ENCODE measurements at places on chromosomes 7 and 10. TPM values are rescaled to one million over a fixed set of nuclear protein-coding genes. Genes with fewer than 3 reads are reported as not detected.

The CALCR gene
- total RNA-seq: not detected

The DNAJB12 gene
- 16.1 TPM for total RNA-seq

The PON3 gene
- total RNA-seq: not detected

The EBLN1 gene
- total RNA-seq: not detected

The NACAD gene
- 0.39 TPM for total RNA-seq

The ODAD2 gene
- total RNA-seq: 9.7 TPM

The IGF2BP3 gene
- 242 TPM for total RNA-seq

The CFAP69 gene
- 4.8 TPM for total RNA-seq

DNA sequence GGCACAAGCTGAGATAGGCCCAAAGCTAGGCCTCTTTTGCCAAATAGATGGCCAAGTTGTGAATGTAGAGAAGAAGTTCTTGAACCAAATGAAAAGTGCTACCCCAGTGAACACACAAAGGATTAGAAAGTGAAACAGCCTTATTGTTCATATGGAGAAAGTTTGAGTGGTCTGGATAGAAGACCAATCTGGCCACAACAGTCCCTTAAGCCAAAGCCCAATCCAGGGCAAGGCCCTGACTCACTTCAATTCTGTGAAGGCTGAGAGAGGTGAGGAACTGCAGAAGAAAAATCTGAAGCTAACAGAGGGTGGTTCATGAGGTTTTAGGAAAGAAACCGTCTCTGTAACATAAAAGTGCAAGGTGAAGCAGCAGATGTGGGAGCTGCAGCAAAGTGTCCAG lies 18.7 kb upstream of the ATP6V0A4 start:
- no peak for DNase-seq
- H3K4me1 ChIP-seq: no peaks in the 10 kb centered on the region
- H3K36me3 ChIP-seq: no peaks in the 10 kb centered on the region
- H3K4me3 ChIP-seq: no peak overlapping the region
- no peak overlapping the region for H3K27ac ChIP-seq

DNA sequence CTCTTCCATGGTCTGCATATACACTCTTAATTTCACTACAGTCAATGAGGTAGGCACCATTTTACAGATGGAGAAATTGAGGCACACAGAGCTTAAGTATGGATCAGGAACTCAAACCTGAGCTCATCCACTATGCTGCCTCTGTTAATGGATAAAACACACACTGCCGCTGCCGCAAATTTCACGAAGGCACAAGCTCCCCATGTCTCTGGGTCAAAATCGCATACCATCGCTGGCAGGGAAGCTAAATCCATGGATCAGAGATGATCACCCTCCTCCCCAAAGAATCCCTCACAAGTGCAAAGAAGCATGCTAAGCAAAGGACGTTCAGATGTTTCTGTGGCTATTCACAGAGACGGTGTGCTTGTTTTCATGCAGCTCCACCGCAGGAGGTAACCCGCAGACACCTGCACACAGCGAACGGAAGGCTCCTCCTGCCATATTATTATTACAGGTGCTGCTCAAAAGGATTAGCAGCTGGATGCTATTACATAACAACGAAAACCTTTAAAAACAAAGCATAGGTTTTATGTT lies 109.3 kb downstream of the UBE2H start:
- no peaks in the 10 kb centered on the region for H3K27me3 ChIP-seq
- no peak overlapping the region for H3K4me3 ChIP-seq
- no peaks in the 10 kb centered on the region for H3K36me3 ChIP-seq
- H3K4me1 ChIP-seq: peaks cover 27% of the 10 kb centered on the region
- no peak overlapping the region for H3K27ac ChIP-seq

DNA sequence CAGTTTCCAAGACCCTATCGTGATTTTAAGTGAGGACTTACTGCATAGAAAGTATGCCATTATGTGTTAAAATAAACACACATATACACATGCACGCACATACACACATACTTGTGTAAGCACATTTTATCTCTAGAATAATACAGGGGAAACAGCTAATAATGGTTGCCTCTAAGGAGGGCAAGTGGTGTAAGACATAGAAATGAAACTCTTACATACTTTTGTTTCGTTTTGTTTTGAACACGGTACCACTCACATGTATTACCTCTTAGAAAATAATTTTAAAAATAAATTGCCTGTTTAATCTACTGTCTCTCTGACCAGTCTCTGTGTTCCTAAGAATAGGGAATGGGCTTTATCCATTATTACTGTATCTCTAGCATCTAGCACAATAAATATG lies 49.2 kb downstream of the HERPUD2 start:
- no peak for DNase-seq
- H3K36me3 ChIP-seq: no peaks in the 10 kb centered on the region
- H3K27me3 ChIP-seq: no peaks in the 10 kb centered on the region
- H3K27ac ChIP-seq: peak overlapping the region; percentile 61
- peaks cover 46% of the 10 kb centered on the region for H3K4me1 ChIP-seq

DNA sequence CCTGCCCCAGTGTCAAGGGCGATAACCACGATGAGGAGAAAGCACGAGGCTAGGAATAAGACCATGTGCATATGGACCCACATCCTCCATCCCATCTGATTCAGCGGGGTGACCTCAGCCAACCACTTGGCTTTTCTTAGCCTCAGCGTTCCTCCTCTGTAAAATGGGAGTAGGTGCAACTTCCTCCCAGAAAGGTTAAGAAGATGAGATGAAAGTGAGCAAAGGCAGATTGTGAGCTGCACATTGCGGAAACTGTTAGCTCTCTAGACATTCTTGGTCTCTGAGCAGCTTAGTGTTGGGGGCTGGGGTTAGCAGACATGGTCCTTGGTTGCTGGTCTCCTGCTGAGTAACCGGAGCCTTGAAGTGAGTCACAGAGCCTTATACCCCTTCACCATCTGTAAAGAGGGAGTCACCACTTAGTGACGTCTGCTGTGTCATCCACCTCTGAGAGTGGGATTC lies 497.3 kb upstream of the GALNT17 start:
- H3K4me1 ChIP-seq: peaks cover 42% of the 10 kb centered on the region
- H3K27me3 ChIP-seq: no peaks in the 10 kb centered on the region
- no peak overlapping the region for H3K27ac ChIP-seq
- no peak overlapping the region for H3K4me3 ChIP-seq

GRCh38 chr10:58651040-58651439 lies 138.4 kb downstream of the BICC1 start:
- H3K4me3 ChIP-seq: no peak overlapping the region
- H3K4me1 ChIP-seq: no peaks in the 10 kb centered on the region
- no peaks in the 10 kb centered on the region for H3K36me3 ChIP-seq
- H3K27ac ChIP-seq: no peak overlapping the region
- no peaks in the 10 kb centered on the region for H3K27me3 ChIP-seq

DNA sequence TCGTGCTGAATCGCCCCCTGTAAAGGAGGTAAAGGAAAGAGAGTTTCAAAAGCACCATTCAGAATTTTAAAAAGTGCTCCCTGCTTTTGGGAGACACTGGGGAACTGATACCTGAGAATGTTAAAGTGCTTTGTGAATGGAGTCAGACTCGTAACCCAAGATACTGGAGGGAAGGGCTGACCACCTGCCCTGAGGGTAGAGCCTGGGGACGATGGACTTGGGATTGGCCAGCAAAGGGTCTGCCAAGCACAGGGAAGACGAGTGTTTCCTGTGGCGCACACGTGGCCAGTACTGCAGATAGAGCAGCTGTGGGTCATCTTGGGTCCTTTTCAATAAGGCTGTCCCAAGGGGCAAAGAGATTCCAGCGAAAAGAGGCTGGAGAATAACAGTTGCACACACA lies 1284.1 kb upstream of the AUTS2 start:
- DNase-seq: no peak
- H3K4me1 ChIP-seq: no peaks in the 10 kb centered on the region
- H3K4me3 ChIP-seq: no peak overlapping the region
- H3K36me3 ChIP-seq: no peaks in the 10 kb centered on the region

DNA sequence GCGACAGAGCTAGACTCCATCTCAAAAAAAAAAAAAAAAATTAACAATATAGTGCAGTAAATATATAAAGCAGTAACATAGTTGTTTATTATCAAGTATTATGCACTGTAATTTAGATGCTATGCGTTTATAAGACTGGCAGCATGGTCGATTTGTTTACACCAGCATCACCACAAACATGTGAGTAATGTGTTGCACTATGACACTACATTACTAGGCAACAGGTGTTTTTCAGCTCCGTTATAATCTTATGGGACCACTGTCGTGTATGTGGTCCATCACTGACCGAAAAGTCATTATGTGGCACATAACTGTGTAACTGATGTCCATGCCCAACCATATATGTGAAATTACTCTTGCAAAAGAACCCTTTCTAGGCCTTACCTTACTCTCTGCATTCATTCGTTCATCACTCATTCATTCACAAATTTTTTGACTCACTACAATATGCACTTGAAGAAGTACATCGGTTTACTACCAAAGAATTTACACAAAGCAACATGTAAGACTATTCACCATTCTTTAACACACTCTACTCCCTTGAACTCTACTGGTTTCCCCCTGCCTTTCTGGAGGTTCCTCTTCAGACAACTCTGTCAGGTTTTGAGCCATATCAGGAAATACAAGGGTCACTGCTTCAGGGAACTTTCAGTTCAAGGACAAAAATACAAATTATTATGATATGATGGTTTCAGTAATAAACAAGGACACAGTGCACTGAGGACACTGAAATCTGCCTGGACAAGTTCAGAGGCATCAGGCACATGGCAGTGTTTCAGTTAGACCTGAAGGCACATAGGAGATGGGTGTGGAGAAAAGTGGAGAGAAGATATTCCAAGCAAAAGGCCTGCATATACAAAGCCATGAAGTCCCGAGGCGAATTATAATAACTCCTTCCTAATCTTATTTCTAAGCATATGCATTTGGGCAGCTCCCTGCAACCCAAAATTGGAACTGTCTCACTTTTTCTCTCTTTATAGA lies 17.4 kb downstream of the ITGB1 start:
- H3K36me3 ChIP-seq: no peaks in the 10 kb centered on the region
- H3K4me1 ChIP-seq: peaks cover 33% of the 10 kb centered on the region
- no peaks in the 10 kb centered on the region for H3K27me3 ChIP-seq
- no peak for DNase-seq

DNA sequence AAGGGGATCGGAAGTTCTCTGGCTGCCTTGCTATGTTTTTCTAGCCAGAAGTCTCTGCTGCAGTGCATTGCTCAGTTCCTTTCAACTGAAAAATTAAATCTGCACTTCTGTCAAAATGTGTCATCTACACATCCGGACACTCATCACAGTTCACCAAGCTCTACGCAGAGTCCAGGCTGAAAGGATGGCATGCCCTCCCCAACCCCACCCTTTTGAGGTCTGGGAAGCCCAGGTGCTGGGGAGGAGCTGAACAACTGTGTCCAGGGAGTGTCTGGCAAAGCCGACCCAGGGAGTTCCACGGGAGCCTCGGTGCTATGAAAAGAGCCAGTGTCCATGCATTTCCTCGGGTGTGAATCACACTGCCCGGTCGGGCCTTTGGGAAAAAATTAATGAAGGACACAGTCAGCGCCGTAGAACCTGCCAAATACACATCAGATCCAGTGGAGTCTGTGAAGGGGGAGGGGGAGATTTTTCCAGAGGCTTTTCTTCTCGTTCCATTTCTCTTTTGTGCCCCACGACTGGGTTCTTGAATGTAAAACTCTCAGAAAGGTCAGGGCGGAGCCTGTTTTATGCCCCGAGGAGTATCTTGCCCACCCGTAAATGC lies 757 bp upstream of the PALS2 start:
- H3K36me3 ChIP-seq: no peaks in the 10 kb centered on the region

GRCh38 chr10:79137826-79138225 lies 69.1 kb downstream of the ZMIZ1 start:
- no peak overlapping the region for H3K4me3 ChIP-seq
- H3K4me1 ChIP-seq: peaks cover 42% of the 10 kb centered on the region
- H3K27me3 ChIP-seq: no peaks in the 10 kb centered on the region

DNA sequence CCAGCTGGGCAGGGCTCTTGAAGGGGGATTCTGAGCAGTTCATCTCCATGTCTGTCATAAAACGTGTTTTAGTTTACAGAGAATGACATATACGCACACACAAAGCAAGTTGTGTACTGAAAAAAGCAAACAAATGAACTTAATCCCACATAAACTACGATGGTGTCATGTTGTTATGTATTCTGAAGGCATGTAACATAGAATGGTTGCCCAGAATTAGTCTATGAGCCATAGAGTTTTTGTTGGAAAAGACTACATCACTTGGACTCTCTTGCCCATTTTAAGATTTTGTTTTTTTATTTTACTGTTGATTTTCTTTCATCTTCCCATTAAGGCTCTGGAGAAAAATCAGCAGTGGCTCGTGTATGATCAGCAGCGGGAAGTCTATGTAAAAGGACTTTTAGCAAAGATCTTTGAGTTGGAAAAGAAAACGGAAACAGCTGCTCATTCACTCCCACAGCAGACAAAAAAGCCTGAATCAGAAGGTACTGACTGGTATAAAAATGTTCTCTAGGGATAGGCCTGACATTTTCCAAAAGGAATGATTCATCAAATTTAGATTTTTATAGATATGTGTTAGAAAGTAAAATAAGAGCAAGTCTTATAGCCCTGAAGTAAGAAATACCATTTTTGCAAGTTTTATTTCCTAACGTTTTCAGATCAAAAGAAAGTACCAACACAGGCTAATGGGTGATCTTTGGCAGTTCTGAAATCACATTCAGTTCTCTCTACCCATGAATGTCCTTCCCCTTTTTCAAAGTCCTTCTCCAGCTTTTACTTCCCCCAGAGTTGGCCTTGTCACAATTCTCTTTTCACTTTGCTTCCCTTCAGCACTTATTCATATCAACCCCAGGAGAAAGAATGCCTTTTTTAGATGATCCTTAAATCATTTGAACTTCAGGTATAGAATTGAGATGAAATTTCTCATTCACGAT lies 18.9 kb downstream of the CEP55 start:
- H3K36me3 ChIP-seq: peaks cover 33% of the 10 kb centered on the region
- H3K27me3 ChIP-seq: no peaks in the 10 kb centered on the region
- DNase-seq: no peak
- no peaks in the 10 kb centered on the region for H3K4me1 ChIP-seq
- no peak overlapping the region for H3K4me3 ChIP-seq
- no peak overlapping the region for H3K27ac ChIP-seq

DNA sequence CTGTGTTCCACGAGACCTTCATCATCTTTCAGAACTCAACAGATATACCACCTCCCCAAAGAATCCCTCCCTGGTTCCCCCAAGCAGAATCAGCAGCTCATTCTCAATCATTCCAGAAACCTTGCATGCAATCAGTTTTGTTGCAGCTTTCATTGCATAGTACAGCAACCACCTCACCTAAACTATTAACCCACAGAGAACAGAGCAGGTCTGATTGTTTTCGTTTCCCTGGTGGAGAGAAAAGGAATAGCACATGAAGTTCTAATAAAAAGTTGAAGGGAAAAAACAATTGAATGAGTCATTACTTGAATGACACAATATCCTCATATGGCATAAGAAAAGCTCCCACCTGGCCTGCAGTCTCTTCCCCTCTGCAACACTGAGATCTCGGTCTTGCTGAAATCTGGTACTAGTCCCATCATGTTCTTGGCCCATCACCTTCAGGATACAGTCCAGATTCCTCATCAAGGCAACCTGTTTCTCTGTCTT lies 147.1 kb upstream of the GDF10 start:
- no peak overlapping the region for H3K27ac ChIP-seq
- no peaks in the 10 kb centered on the region for H3K36me3 ChIP-seq
- no peaks in the 10 kb centered on the region for H3K4me1 ChIP-seq
- H3K27me3 ChIP-seq: no peaks in the 10 kb centered on the region
- no peak overlapping the region for H3K4me3 ChIP-seq
- no peak for DNase-seq

GRCh38 chr10:30857803-30858202 lies 173.9 kb downstream of the ZNF438 start:
- no peaks in the 10 kb centered on the region for H3K36me3 ChIP-seq
- DNase-seq: no peak
- peaks cover 8% of the 10 kb centered on the region for H3K4me1 ChIP-seq
- H3K4me3 ChIP-seq: no peak overlapping the region
- H3K27me3 ChIP-seq: no peaks in the 10 kb centered on the region
- H3K27ac ChIP-seq: no peak overlapping the region

GRCh38 chr7:42407021-42407710 lies 170.2 kb upstream of the GLI3 start:
- DNase-seq: no peak
- no peaks in the 10 kb centered on the region for H3K27me3 ChIP-seq
- H3K4me3 ChIP-seq: no peak overlapping the region
- no peak overlapping the region for H3K27ac ChIP-seq
- H3K4me1 ChIP-seq: peaks cover 10% of the 10 kb centered on the region

Measured in neural progenitor cell (in vitro differentiated cells).